Cerebellum (tissue), 4 donors: ENCODE measurements at places on chromosomes 2 and 18. TPM values are rescaled to one million over a fixed set of nuclear protein-coding genes. Genes with fewer than 3 reads are reported as not detected.

The SCYGR2 gene
- not detected for total RNA-seq

The CENPA gene
- total RNA-seq, result 4.6 TPM

The SERPINB7 gene
- not detected for total RNA-seq

The APCDD1 gene
- 41.6 TPM for total RNA-seq

The KIF5C gene
- total RNA-seq, result 340 TPM

The SFTPB gene
- 1.7 TPM for total RNA-seq

The DGUOK gene
- total RNA-seq, result 39.7 TPM

The ADD2 gene
- 119 TPM for total RNA-seq

The MC4R gene
- 0.54 TPM for total RNA-seq

The BOK gene
- 19.1 TPM for total RNA-seq

The MARCHF4 gene
- 7.3 TPM for total RNA-seq

The NEU2 gene
- total RNA-seq, result not detected
